SIG-M5 (cell line): ENCODE measurements at places on chromosomes 7 and 10.

- DNase-seq = no peak
These were observed 9.1 kb downstream of the ADCYAP1R1 start for GRCh38 chr7:31061185-31061584.

DNA sequence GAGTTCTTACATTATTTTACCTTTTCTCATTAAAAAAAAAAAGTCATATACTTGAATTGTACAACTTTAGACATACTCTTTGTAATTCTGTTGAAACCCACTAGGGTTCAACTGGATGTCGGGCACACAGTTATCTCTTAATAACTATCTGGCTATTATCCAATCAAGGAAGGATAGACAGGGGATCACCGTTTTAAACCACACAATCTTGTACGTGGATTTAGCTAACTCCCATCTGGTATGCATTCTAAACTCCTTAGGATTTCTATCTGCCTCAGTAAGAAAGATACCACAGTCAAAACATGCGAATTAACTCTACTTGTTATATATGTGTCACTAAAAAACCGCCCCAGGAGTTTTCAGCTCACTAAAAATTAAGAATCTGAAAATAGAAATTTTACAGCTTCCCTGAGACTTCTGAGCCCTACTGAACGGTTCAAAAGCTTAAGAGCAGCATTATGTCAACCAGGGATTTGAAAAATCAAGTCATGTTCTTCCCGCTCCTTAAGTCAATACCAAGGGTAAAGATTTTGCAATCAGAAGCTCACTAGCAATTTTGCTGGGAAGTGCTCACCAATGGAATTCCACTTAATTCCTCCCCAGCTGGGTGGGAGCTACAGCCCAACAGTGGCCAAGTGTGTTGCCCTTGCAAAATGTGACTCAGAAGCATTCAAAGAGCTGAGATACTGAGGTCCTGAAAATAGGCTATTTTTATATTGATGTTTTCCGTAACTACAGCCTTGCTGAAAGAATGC is 267.0 kb downstream of the FRMD4A start:
- DNase-seq = no peak

- DNase-seq = no peak
These were observed 384.1 kb upstream of the STEAP1 start for GRCh38 chr7:89770161-89770560.

GRCh38 chr7:108030516-108030915 is 27.6 kb upstream of the LAMB1 start:
- no peak for DNase-seq

DNA sequence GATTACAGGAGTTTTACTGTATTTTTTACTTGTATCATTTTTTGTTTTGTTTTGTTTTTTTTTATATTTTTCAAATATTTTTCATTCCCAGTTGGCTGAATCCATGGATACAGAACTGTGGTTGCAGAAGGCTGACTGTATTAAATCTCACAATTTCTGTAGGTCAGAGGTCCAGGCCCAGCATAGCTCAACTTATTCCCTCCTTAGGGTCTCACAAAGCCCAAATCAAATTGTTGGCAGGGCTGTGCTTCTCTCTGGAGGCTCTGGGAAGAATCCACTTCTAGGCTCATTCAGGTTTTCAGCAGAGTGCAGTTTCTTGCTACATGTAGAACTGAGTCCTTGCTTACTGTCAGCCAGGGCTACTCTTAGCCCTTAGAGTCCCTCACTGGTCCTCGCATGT is 22.6 kb downstream of the TSPAN14 start:
- no peak for DNase-seq

DNA sequence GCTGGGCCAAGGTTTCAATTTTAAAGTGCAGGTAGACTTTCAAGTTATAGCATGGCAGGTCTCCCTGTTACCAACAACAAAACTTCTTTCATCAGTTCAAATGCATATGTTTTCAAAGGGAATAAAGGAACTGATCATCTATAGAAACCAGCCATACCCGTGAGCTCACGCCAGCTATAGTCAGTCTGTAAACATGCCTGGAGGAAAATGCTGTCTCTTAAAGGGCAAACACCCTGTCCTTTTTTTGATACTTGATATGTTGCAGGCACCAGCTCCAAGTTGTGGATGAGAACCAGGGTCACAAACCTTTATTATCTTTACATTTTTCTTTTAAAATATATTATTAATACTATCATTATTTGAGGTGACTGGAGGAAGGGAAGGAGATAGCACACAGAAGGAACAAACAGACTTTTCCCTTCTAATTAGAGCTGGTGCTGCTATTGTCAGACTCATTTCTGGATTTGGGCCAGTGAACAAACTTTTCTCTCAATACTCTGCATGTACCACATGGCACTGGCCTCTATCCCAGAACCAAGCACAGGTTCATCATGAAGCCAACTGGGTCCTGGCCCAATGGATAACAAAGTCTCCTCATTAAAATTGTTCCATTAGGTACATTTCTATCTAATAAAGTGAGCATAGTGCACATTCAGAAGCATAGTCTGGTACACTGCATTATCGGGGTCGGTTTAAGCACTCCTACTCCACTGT is 1102.4 kb downstream of the SORCS3 start:
- DNase-seq = no peak

GRCh38 chr7:149145031-149145845 is 2.0 kb upstream of the ZNF398 start:
- no peak for DNase-seq

GRCh38 chr10:81444242-81444929 is 430.6 kb upstream of the NRG3 start:
- DNase-seq = no peak
